ENCODE measurements at places on chromosomes 13 and 19.
A peak's percentile ranks its signal among the peaks of the same experiment; 100 is the strongest.

DNA sequence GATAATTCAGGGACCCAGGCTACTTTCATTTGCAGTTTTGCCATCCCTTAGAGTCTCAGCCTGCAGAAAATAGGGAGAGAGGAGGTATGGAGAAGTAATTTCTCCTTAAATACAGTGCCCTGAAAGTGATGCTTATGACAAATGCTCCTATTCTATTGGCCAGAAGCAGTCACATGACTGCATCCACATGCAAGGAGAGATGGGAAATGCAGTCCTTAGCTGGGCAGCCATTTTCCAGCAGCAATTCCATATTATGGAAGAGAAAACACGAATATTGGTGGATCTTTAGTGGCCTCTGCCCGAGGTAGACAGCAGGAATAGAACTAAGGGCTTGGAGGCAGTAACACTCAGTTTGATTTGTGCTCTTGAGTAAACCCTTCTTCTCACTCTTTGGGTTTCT, 39.4 kb downstream of the VAV1 start:
- DNase-seq: peak; percentile 68

DNA sequence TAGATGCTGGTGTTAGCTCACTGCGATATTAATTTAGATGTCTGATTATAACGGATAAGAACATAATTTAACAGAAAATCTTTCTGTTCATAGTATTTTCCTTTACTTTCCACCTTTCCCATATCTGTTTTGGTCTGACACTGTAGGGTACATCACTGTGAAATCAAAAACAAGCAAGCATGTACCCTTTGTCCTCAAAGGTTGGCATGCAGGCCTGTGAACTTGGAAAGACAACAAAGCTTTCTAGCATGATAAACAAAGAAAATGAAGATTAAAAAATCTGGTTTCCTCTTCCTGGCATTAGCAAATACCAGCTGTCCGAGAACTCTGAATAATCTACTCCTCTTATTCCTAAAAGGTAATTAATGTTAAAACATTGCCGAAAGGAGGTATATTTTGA, 31.6 kb downstream of the THSD1 start:
- no peak for DNase-seq

DNA sequence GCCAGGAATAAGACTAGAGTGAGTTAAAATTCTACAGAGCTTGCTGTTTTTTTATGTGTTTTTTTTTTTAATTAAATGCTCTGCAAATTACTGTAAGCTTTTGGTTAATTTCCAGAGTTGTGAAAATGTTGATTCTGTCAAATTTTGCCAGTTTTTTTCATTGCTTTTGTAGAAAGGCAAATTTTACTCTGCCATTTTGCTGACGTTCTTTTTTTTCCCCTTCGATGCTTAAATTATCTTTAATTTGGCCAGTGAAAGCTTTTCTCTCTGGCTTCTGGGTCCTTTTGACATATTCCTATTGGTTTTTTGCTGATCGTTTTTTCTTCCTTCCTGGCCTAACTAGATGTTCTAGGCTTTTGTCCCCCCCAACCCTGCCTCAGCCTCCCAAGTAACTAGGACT, 23.8 kb upstream of the EVI5L start:
- DNase-seq: no peak

DNA sequence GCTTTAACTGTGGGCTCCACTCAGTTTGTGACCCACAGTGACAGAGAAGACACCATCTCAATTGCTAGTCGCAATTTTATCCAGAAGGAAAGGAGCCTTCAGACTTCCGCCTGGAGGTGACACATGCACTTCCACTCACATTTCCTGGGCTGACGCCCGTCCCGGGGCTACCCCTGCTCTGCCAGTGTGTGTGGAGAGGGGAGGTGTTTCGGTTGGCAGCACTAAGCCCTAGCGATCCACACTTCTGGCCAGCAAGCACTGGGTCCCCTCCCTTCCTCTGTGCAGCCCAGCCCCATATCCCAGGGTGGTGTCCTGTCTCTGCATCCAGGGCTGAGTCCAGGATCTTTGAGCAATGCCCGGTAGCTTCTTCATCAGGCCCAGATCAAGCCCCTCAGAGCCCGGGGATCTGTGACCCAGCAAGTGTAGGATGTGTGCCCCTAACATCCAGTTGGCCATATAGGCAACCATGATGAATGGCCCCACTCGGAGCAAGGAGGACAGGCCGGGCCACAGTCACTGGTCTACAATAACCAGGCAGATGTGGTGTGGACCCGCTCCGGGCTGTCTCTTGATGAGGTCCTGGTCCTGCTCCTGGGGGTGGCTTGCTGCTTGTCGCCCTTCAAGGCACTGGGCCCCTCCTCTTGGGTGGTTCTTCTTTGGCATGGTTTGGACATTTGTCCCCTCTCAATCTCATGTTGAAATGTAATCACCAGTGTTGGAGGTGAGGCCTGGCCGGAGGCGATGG, 141.9 kb upstream of the SPACA7 start:
- DNase-seq: no peak

DNA sequence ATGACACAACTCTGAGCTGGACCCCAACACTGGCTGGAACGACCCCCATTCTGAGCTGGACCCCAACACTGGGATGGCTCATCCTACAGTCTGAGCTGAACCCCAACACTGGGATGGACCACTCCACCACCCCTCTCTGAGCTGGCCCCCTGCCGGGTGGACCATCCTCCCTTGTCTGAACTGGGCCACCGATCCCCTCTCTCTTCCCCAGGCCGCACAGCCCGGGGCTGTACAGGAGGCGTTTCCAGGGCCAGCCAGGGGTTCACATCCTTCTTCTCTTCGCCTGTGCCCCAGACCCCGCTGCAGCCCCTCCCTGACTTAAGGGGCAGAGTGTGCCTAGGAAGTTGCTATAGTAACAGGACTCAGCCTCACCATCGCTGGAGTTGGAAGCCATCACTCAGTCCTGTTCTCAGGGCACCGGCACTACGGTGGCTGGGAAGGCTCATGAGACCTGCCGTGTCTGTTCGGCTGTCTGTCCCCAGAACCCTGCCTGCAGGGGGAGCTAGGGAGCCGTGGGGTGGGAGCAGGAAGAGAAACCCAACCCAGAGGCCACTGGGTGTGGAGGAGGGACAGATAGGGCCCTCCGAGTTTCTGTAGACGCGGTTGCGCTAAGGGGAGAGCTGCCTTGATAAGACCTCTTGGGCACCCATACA, 3.7 kb downstream of the PRKACA start:
- DNase-seq: no peak

DNA sequence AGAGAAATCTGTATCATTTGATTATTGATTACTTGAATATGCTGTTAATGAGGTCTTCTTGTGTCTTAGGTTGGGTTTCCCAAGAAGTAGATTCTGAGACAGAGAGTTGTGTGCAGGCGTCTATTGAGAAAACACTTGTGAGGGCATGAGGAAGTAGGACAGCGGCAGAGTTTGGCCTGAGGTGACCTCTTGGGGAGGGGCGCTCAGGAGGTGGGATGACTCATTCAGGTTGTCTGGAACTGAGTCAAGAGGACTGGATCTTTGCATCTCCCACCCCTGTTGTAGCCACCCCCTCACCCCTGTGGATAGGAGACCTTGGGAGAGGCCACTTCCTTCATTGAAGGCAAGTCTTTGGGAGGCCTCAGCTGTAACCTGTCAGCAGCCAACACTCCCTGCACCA, 35.2 kb upstream of the WDFY2 start:
- DNase-seq: no peak

DNA sequence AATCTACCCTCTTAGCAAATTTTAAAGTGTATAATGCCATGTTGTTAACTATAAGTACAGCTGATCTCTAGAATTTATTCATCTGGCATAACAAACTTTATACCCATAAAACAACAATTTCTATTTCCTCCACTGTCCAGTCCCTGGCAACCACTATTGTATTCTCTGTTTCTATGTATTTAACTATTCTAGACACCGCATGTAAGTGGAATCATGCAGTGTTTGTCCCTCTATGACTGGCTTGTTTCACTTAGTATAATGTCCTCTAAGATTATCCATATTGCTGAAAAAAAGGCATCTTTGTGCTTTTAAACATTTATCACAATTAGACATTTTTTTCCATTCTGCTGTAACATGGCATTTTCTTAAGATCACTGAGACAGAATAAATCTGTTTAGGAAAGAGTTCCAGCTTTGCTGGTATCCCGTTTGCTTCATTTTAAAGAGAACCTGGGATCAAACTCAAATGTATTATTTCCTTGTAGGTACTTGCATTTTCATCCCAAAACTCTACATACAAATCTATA, 1191.0 kb downstream of the SLITRK5 start:
- no peak for DNase-seq

GRCh38 chr13:90420683-90421082, 926.8 kb upstream of the MIR17HG start:
- DNase-seq: no peak

DNA sequence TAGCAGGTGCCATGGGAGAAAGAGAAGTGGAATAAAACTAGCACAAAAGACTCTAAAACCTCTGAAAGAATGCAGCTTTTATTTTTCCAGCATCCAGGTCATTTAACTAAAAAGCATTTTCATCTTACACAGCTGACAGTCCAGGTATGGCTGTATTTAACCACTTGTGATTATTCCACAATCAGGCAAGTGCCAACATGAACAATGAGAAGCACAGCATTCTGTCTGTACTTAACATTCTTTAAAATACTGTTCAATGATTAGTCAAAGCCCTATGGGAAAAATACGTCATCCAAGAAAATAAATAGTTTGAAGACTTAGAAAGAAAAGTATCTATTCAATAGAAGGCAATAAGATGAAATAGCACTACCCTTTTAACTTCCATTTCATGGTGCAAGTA, 246.9 kb downstream of the LIG4 start:
- DNase-seq: no peak

- DNase-seq: no peak
Measured at GRCh38 chr19:57506163-57506562, 6.4 kb downstream of the ZNF773 start.

All from AG20443 (cell line).